ENCODE measurements at places on chromosomes 13 and 19. TPM values are rescaled to one million over a fixed set of nuclear protein-coding genes. Genes with fewer than 3 reads are reported as not detected.

- no peak for DNase-seq
These were observed 129.0 kb downstream of the IRS2 start for GRCh38 chr13:109657395-109657794.

DNA sequence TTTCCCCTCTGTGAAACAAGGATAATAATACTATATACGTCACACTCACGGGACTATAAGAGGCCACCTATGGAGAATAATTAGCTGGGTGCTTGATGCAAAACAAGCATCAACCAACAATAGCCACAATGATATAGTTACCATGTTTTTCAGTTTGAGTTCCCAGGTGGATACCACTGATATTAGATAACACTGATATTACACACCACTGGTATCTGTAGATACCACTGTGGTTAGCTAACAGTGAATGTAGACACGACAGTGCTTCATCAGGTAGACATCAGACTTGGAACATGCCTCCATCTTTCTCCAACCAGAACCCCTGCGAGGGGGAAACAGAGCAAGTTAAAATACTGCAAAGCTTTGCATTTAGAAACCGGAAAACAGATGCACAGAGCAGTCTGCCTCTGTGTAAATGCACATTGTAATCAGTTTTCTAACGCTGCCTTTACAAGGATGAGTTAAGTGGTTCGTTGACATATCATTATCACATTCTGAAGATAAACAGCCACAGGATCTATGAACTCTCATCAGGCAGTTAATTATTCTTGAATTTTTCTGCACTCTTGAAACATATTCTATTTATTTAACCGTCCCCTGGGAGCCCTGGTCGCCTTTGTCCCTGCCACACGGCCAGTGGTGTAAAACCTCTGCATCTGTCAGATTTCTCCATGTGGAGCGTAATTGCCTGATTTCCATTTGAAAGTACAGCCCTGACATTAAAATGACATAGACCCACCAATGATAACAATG lies 80.7 kb downstream of the RNASEH2B start:
- no peak for DNase-seq

- no peak for DNase-seq
These were observed 172.7 kb downstream of the SPRY2 start for GRCh38 chr13:80168089-80168850.

DNA sequence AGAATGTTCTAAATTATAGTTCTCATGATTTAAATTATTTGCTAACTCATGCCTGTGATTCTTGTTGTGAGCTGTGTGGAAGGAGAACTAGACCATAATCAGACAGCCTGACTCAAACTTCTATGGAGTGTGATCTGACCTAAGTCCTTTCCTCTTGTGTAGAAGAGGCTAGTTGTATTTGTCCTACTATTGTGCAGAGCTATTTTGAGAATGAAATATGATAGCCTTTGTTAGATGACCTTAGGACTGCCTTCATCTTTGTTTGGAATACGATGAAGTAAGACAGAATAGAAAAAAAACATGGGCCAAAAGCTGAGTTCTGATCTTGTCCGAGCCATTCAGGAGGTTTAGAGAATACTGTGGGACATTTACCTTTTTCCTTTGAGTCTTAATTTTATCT lies 119.4 kb downstream of the STOML3 start:
- no peak for DNase-seq

Gene CFAP97D2
- total RNA-seq = not detected

Gene DACT3
- total RNA-seq = 1.8 TPM

Gene OR7C1
- not detected for total RNA-seq

Measured in osteoblast (primary cell).